ENCODE measurements at places on chromosomes 7 and 10.

DNA sequence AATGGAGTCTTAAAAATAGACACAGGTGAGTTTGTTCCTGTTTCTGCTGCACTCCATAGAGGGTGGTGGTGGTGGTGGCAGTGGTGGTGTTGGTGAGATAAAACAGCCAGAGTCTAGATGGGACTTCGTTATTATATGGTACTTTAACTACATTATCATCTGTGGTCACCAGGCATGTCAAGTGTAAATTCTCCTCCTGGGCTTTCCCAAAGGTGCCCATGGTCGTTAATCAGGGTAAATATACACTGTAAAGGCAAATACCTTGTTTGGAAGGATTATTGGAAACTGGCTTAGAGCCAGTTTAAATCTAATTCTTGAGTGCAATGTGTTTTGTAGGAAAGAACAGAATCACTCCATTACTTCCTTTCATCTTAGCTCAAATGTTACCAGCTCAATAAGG lies 21.5 kb upstream of the COMMD3 start:
- no peak for DNase-seq

DNA sequence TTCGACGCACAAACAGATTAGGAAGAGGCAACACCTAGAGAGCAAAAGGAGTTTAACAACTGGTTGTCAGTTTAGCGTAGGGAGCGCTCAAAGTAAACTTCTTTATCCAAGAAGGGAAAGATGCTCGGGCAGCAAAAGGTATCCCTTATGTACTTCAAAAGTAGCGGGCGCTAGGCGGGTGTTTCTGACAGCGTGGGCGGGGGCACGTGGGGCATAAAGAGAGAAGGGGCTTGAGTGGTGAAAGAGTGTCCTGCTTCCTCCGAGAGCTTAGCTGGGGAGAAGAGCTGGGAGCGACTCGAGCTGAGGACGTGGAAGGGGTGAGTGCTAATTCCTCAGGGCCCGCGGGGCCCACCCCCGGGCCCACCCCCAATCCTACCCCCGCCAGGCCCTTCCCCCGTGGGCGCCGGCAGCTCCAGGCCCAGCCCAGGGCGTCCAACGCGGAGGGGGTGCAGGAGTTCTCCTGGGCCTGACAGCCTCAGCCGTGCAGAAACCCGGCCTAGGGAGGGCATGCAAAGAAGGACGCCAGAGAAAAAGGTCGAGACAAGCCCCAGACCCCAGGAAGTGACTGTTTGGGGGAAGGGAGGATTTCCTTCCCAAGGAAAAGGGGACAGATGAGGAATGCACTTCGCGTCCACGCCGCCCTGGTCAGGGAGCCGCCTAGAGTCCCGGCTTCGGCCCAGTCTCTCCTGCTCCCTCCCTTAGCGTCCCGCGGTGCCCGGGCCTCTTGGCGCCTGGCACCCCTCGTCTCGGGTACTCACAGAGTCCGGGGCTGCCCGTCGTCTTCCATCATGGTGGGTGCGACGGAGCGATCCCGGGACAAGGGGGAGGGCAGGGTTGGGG lies 868 bp downstream of the TIAL1 start:
- peak; percentile 63 for DNase-seq

DNA sequence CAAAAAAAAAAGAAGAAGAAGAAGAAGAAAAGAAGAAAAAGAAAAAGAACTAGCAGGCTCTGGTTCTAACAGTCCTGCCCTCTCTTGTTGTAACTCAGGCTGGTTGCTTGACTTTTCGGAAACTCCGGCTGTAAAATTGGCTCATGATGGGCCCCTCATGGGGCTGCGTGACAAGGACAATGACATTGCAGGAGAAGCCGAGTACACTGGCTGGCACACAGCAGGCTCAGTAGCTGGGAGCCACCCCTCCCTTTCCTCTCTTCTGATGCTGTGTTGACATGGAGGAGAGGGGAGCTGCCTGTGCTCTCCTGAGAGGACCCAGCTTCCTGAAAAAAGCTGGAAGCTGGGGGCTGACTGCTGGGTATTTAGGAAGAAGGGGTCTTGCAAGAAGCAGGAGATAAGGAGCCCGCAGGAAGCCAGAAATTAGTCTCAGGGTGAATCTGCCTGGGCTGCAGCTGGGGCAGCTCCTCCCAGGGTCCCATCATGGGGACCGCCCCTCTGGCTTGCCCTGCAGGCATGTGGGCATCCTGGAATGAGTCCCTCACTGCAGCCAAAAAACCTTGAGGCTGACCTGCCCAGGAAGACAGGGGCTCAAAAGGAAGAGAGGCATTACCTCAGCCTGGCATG lies 14.6 kb upstream of the GPR26 start:
- no peak for DNase-seq

DNA sequence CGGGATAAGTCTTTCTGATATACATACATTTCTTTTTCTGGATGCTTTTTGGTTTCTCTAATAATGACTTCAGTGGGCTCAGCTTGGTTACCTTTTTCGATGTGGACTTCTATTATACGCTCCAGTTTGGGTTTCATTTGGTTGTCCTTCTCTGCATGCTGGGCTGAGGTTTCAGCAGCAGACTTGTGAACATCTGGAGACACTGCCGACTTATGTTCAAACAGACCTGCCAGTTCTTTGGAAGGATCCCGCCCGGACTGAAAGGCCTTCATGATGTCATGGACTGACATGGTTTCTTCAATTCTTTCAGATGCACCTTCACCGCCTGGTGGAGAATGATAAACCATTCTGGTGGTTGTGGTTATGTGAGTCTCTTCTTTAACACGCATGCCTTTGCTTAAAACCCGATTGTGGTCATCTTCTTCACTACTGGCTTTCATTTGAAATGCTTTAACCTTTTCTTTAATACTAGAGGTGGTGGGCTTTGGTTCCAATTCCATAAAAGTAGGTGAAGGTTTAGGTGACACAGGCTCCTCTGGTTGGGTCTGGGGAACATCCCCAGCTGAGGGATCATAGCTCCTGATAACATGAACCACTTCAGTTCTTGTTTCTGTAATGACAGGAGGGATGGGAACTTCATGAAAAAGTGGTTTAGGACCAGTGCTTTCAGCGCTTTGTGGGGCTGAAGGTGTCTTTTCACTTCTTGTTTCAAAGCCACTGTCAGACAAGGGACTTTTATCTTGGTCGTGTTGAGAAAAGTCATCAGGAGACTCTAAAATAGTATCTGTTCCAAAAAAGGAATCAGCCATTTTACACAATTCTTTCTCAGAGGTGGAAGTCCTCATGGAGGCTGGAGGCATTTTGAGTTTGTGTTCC lies 167.7 kb upstream of the CCDC6 start:
- no peak for DNase-seq

DNA sequence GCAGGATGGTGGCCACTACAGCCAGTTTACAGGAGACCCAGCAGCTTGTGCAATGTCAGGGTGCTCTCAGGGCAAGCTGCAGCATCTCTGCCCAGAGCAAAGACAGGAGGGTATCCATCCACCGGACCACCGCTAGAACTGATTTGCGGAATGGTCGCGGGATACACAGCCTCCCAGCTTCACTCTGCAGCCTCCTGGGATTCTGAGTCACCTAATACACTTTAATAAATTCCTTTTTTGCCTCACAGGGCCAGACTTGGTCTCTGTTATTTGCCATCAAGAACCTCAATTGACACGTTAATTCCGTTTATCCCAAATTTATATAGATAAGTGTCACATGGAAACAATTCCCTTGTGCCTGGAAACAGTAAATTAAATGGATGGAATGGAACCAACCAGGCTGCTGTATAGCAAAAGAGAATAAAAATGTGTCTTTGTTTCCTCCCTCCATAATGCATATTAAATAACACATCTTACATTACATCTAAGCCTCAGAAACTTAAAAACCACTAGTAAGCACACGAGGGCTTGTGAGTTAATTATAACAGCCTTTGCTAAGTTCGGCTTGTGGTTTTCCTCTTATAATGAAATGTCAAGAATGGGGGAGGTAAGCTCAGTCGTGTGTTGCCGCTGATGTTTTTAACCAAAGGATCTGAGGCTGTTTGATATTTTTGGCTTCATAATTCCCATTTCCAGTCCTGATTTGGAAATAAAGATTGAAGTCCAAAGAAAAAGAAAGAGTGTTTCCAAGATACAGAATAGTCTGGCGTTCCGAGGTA lies 52.1 kb downstream of the ADRB1 start:
- DNase-seq, result no peak

GRCh38 chr10:24168258-24169170 lies 40.4 kb upstream of the KIAA1217 start:
- DNase-seq, result no peak

GRCh38 chr7:151192002-151192539 lies 5.0 kb upstream of the ASB10 start:
- DNase-seq, result no peak

- no peak for DNase-seq
Observed at GRCh38 chr7:29255199-29255878, 60.8 kb downstream of the CHN2 start.

DNA sequence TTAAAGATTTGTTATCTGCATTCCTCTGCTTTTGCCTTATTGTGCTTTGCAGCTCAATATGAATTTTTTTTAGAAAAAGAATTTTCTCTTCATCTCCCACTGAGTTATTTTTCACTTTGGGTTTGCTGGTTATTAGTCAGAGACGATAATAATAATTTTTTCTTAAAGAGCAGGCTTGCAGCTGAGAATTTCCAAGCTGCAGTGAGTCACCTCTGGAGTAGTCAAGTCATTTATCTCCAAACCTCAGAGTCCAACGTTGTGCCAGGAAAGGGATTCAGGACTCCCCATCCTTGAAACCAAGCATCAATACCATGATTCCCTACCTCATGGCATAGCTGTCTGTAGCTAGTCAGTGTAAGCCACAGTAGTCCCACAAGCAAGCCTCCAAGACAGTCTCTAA lies 15.2 kb upstream of the EGR2 start:
- DNase-seq, result no peak

DNA sequence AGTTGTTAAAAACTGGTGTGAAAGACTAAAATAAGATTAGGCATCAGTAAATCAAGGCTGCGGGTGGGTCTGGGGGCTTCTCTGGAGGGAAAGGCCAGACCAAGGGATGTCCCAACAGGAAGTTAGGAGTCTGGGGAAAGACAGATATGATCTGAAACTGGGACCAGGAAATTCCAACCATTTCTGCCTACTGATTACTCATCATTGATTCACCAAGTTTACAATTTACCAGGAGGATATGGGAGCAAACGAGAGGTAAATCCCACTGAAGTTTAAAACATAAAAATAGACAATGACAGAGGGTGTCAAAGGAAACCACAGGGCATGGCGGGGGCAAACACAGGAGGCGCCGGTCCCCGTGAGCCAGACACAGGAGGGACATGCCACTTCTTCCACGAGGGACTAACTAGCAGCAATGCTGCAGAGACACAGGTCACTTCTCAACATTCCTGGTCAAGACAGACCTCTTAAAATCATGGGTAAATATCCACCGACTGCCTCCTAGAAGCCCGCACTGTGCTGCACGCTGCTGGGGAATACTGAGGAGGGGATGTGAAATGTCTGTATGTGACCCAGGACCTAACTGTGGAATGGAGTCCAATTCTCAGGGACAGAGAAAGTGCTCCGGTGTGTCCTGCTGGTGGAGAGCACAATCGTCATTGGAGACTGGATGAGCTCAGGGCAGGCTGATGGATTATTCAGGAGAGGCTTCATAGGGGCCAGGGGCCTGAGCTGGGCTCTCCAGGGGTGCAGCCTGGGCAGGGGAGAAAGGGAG lies 153.4 kb upstream of the KLF14 start:
- DNase-seq, result no peak

GRCh38 chr7:11430841-11431240 lies 401.2 kb downstream of the THSD7A start:
- no peak for DNase-seq

DNA sequence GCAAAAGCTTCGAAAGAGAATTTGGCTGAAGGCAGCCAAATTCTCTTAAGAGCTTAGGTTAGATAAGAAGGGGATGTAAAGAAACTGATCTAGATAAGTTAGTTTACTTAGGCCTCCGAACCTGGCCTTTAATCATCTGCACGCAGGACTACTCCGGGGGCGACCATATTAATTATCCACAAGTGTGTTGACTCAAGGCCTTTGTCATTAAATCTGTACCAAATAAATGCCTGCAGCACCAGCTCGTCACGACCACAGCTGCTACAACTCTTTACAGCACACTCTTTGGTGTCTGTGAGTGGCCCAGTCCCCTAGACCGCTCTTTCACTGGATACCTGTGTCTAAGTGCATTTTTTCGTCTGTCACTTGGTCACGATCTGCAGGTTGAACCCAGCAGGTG lies 69.8 kb upstream of the LSM8 start:
- DNase-seq, result no peak

GRCh38 chr7:117061751-117062150 lies 108.5 kb downstream of the ST7 start:
- no peak for DNase-seq

GRCh38 chr10:4837551-4837950 lies 11.5 kb downstream of the AKR1E2 start:
- no peak for DNase-seq

DNA sequence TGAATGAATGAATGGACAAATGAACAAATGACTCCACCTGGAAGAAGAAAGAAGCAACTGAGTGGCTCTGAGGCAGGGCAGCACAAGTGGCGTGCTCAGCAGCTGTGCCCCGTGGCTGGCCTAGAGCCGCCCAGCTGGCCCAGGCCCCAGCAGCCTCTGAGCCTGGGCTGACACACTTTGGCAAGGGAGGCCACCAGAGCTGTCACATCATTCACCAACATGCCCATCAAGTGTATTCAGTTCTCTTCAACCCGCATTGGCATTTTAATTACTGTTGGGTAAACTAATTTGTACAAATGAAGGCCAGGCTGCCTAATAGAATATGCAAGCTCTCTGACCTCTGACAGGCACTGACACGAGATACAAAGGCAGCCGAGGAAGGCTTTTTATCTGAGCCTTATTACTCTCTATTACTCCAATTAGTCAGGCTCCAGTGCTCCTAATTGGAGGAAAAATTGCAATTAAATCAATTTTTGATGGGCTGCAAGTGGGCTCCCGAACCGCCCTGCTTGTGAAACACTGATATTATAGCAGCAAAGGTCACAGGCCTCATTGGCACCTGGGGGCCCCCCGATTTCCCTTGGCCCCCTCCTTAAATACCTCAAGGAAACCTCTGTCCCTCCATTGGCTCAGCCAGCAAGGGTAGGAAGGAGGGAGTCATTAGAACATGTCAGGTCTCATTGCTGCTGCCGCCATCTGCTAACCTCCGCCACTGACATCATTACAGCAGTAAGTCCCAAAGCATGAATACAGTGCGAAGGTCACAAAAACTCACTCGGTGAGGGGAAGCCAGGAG lies 41.9 kb downstream of the DPCD start:
- no peak for DNase-seq
